ENCODE measurements at places on chromosomes 4 and X.

DNA sequence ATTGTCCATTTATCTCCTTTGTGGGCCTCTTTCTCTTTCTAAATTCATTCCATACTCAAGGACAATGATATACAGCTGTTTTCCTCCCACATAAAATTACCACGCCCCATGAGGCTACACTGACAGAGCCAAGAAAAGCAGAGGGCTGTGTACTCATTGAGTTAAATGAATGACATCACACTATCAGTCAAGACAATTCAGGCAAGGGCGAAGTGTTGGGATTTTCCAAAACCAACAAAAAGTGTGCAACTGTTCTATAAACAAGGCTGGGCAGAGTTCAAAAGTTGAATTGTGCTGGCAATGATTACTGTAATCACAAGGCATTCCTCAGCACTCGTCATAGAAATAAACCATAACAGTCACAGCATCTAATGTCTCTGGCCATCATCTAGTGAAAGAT is 799.6 kb upstream of the DIAPH2 start:
- no peak for DNase-seq

DNA sequence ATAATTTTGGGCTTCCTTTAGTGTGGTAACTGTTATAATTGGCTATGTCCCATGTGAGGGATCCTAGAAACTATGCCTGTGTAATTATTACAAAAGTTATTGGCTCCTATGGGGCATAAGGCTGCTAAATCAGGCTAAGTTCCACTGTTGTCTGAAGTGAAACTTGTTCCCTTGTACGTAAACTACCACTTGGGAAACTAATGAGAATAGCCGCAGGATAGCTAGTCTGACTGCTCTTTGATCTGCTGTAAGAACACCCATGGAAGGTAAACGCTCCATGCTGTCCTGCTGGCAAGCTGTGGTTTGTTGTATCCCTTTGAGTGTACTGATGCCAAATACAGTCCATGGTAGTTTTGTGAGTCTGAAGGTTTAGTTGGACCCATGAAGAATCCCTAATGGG is 9.3 kb upstream of the MAOA start:
- no peak for DNase-seq

DNA sequence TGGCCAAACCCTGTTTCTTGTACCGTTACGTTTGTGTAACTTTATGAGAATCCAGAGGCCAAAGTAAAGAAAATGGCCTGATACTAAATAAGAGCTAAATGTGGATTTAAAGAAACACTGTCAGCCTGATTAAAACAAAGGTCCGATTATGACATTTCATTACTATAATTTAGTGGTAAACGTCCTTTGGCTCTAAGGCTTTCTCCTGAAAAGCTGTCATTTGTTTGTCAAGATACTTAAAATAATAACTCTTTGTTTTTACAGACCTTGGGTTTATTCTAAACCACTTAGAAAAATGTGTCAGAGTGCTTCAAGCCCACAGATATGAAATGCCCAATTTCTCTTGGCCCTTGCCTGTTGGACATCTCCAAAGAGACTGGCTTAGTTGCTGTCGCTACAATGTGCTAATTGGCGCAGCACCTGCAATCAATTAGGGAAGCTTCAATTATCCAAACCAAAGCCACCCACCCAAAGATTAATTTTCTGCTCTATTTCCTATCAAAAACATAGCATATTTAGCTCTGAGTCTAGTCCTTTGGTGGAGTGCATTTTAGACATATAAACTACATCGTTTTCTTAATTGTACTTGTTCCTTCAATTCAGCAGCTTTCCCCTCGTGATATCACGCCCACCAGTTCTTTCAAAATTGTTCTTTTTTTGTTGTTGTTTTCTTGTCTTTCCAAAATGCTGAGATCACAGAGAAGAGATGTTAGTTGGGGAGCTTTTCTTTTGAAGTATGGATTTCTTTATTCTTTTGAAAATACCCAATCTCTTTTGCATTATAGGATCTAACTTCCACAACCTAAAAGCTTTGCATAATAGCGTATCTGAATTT is 13.6 kb downstream of the SMIM20 start:
- DNase-seq = no peak

DNA sequence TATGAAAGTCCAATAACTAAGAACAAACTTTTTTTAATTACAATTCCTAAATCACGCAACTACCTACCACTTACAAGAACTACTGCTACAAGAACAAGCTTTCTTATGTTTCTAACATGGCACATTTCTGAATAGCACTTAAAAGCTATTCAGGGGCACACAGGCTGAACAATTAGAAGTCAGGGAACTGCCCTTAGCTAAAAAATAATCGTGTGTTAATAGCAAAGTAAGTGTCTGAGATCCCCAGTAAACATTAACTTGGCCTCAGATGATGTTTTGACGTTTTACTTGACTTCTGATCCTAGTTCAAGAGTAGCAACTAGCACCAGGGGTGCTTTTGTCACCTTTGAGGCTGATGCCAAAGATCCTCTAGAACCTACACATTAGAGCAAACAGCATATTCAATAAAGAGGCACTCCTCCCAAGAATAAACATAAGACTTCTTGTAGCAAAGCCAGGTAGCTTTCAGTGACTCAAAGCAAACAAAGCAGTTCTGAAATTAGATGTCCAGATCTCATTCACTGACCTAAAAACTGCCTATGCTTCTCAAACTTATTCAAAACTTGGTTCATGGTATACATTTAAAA is 16.2 kb downstream of the SPOCK3 start:
- no peak for DNase-seq

GRCh38 chrX:45955661-45956060 is 589.6 kb downstream of the ZNF674 start:
- DNase-seq = no peak

GRCh38 chr4:105520819-105521790 is 31.3 kb upstream of the ARHGEF38 start:
- peak; percentile 22 for DNase-seq

DNA sequence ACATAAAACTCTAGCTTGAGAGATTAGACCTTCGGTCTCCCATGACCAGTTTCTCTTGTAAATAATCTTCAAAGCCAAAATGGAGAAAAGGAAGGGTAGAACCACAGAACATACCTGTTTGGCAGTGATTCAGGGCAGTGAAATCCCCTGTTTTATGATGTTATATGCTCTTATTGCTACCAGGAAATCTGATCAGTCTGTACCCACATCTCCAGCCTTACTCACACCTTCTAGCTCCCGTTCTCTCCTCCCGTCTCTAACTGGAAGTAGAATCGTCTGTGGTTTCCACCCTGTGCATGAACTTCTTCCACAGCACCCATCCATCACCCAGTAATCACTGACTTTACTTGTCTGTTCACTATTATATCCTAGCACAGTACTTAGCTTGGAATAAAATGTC is 42.9 kb downstream of the NKX6-1 start:
- no peak for DNase-seq

DNA sequence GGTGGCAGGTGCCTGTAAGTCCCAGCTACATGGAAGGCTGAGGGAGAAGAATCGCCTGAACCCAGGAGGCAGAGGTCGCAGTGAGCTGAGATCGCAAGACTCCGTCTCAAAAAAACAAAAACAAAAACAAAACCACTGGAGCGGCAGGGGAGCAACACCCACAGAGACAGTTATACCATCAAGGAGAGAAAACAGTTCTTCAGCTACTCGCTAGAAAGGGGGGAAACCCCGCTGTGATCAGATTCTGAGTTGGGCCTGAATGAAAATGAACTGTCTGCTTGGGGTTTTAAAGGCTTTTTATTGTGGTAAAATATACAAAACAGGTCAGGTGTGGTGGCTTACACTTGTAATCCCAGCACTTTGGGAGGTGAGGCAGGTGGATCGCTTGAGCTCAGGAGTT is 16.8 kb upstream of the IRAK1 start:
- DNase-seq = no peak

GRCh38 chr4:168622600-168622999 is 125.7 kb downstream of the PALLD start:
- no peak for DNase-seq

GRCh38 chrX:94854251-94854650 is 1180.2 kb downstream of the FAM133A start:
- DNase-seq = no peak

DNA sequence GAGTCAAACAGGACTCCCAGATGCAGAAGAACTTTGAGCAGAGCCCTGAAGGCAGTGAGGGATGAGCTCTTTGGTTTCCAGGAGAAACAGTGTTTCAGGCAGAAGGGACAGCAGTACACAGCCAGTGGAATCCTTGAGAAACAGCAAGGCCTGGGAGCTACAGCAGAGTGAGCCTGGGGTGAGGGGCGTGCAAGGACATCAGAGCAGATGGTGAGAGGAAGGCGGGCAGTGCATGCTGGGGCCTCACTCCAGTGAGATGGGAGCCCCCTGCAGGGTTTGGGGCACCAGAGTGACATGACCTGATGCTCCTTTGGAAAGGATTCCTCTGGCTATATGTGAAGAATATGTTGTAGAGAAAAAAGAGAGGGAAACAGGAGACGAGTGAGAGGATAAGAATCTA is 98.1 kb upstream of the EGFL6 start:
- no peak for DNase-seq

DNA sequence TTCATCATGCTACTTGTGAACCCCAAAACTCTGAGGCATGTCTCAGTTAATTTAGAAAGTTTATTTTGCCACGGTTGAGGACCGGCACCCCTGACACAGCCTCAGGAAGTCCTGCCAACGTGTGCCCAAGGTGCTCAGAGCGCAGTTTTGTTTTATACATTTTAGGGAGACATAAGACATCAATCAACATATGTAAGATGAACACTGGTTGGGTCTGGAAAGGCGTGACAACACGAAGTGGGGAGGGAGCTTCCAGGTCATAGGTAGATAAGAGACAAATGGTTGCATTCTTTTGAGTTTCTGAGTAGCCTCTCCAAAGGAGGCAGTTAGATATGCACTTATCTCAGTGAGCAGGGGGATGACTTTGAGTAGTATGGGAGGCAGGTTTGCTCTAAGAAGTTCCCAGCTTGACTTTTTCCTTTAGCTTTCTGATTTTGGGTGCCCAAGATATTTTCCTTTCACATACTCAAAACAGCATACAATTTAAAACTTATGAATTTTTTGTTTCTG is 98.9 kb downstream of the SYTL5 start:
- no peak for DNase-seq

Data from GM12891 (cell line).